ENCODE measurements at places on chromosomes 11 and 22.

GRCh38 chr11:957212-957920 lies 31.7 kb downstream of the AP2A2 start:
- no peaks in the 10 kb centered on the region for H3K27me3 ChIP-seq
- no peak overlapping the region for H3K4me3 ChIP-seq
- H3K36me3 ChIP-seq, result no peaks in the 10 kb centered on the region
- no peaks in the 10 kb centered on the region for H3K4me1 ChIP-seq

DNA sequence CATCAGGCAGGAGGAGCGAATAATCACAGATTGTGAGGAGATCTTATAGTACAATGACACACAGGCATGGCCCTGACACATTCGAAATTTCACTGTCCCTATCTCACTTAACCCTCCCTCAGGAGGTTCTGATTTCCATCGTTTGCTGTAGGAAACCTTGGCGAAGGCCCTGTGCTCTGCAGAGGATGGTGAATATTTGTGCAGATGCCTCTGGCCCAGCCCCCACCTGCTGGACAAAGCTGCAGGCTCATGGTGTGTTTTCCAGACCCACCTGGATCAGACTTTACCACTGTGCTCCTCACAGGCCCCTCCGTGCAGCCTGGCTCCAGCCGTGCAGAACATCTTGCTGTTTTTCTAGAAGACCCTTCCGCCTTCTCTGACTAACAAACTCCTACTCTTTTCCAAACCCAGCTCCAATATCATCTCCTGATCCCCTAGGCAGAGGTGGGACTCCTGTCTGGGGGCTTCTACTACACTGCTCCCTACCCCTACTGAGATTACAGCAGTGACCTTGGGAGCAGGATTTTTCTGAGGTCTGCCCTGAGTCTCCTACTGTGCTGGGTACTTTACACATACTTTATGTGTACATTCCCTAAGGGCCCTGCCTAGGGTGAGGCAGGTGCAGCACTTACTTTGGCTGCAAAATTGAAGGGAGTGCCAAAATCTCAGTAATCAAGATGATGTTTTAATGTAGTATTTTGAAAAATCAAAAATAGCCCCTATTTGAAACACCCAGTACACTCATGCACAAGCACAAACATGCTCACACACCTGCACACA lies 412.7 kb downstream of the SOX6 start:
- no peak overlapping the region for H3K27ac ChIP-seq
- H3K4me1 ChIP-seq, result no peaks in the 10 kb centered on the region
- DNase-seq, result no peak

DNA sequence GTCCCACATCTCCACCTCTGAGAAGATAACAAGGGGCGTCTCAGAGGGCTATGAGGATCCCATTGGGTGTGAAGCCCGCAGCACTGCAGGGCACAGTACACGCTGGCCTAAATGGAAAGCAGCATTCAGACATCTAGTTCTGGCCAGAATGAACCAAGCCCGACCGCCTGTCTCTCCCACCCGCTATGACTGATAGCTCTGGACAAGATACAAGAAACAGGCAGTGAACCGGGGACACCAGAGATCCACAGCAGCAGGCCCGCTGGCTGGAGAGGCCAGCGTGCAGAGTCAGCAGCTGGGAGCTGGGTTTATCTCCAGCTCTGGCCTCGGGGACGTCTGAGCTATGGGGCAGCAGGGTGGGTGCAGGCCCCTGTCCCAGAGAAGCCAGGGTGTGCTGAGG lies 9.6 kb downstream of the CERK start:
- no peak overlapping the region for H3K27ac ChIP-seq
- no peak overlapping the region for H3K4me3 ChIP-seq
- no peak for DNase-seq

DNA sequence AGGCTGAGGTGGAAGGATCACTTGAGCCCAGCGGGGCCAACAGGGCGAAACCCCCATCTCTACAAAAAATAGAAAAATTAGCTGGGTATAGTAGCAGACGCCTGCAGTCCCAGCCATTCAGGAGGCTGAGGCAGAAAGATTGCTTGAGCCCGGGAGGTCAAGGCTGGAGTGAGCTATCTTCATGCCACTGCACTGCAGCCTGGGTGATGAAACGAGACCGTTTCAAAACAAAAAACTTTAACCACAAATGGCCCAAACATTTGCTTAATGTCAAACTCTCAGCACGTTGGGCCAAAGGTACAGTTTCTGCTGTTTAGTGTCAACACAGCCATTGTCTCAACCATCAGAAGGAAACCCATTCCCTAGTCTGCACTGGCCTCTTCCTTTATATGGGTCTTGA lies 69.2 kb upstream of the TTC12 start:
- H3K27ac ChIP-seq, result no peak overlapping the region
- no peaks in the 10 kb centered on the region for H3K36me3 ChIP-seq
- DNase-seq, result no peak
- H3K4me1 ChIP-seq, result no peaks in the 10 kb centered on the region

DNA sequence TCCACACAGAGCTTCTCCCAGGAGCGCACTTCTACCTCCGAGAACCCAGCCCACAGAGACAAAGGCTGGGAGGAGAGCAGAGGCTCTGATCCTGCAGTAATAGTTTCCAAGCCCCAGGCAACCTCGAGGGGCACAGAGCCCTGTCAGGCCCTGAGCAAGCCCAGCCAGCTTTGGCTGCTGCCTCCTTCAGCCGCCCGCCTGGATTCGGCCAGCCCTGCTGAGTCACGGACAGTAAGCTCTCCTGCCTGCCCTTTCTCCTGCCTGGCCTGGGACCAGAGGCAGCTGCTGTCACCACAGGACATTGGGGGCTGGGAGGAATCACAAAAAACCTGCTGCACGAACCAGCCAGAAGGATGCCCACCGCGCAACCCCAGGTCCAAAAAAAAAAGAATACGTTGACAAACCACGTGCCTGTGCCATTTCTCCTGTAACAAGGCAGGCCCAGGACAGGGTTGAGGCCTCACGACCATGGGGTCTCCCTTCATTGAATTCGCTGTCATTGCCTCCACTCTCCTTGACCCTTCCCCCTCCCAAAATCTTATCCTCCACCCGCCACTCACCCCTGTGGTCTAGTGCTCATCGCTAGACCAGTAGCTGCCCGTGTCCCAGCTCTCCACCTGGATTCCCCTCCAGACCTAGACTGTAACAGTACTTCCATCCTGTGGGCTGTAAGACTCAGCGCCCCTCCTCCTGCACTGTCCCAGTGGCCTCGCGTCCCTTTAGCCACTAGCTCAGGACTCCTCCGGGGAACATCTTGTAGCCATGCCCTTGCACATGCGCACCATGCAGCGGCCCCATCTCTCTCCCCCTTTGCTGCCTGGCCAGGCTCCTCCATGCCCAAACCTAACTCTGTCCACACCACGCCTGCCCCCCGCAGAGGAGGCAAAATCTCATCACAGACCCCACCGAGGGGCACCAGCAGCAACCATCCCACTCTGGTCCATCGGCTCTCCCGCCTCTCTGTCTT lies 7.4 kb upstream of the SLC22A12 start:
- H3K4me3 ChIP-seq, result no peak overlapping the region
- no peak for DNase-seq
- no peak overlapping the region for H3K27ac ChIP-seq
- H3K36me3 ChIP-seq, result no peaks in the 10 kb centered on the region

Data from HCT116 (cell line).